ENCODE measurements at places on chromosomes 5 and 9. TPM values are rescaled to one million over a fixed set of nuclear protein-coding genes. Genes with fewer than 3 reads are reported as not detected.

- no peak for DNase-seq
- H3K27me3 ChIP-seq, result no peaks in the 10 kb centered on the region
- peaks cover 4% of the 10 kb centered on the region for H3K4me1 ChIP-seq
- peaks cover 29% of the 10 kb centered on the region for H3K36me3 ChIP-seq
- no peak overlapping the region for H3K4me3 ChIP-seq
These were observed 74.9 kb upstream of the NIPAL4 start for GRCh38 chr5:157384971-157385709.

GRCh38 chr9:7785813-7786212 is 13.8 kb downstream of the DMAC1 start:
- H3K4me1 ChIP-seq, result no peaks in the 10 kb centered on the region
- H3K36me3 ChIP-seq, result no peaks in the 10 kb centered on the region
- H3K27me3 ChIP-seq, result no peaks in the 10 kb centered on the region
- no peak overlapping the region for H3K4me3 ChIP-seq
- no peak overlapping the region for H3K27ac ChIP-seq
- DNase-seq, result no peak

Gene IFNA2
- not detected for total RNA-seq

DNA sequence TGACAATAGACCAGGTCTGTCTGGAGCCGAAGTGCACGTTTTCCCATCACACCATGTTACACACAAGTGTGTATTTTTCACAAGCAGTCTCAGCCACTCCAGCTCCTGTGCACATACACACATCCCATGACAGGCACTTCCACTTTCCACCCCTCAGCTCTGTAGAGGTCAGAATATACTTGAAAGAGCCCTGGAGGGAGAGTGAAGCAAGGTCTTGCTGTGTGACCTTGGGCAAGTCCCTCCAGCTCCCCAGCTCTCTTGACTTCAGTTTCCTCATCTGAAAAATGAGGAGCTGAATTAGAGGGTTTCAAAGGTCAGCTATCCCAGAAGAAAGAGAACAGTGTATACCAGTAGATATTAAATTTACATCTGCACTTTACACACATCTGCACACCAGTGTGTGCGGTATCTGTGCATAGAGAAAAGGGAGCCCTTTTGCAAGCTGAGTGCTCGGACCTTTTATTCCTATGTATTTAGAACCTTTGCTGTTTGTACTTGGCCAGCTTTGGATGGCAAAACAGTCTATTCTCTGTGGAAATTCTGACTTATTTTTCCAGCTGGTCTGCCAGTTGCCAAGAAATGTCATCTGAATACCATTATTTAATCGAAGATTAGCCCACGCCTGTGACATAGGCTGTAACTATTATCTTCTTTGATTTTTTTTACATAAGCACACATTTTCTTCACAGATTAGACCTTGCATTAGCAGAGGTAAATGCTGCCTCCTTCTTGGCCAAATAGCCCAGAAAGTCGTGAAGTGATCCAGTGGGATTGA is 528.0 kb downstream of the BNC2 start:
- H3K4me1 ChIP-seq, result no peaks in the 10 kb centered on the region
- H3K27ac ChIP-seq, result no peak overlapping the region
- no peaks in the 10 kb centered on the region for H3K36me3 ChIP-seq
- DNase-seq, result no peak

Gene IRF1
- 8.5 TPM for total RNA-seq

GRCh38 chr5:125149527-125149926 is 403.1 kb upstream of the ZNF608 start:
- H3K27me3 ChIP-seq, result no peaks in the 10 kb centered on the region
- DNase-seq, result no peak
- peaks cover 10% of the 10 kb centered on the region for H3K4me1 ChIP-seq
- no peak overlapping the region for H3K4me3 ChIP-seq
- peak overlapping the region; percentile 17 for H3K27ac ChIP-seq

- DNase-seq, result no peak
- no peaks in the 10 kb centered on the region for H3K27me3 ChIP-seq
- H3K4me1 ChIP-seq, result no peaks in the 10 kb centered on the region
These were observed 208.1 kb upstream of the CDKN2B start for GRCh38 chr9:22217254-22217653.

Gene TAF1L
- 0.10 TPM for total RNA-seq

GRCh38 chr5:157913575-157913974 is 54.6 kb upstream of the CLINT1 start:
- peaks cover 5% of the 10 kb centered on the region for H3K4me1 ChIP-seq
- peak; percentile 67 for DNase-seq
- no peaks in the 10 kb centered on the region for H3K36me3 ChIP-seq

DNA sequence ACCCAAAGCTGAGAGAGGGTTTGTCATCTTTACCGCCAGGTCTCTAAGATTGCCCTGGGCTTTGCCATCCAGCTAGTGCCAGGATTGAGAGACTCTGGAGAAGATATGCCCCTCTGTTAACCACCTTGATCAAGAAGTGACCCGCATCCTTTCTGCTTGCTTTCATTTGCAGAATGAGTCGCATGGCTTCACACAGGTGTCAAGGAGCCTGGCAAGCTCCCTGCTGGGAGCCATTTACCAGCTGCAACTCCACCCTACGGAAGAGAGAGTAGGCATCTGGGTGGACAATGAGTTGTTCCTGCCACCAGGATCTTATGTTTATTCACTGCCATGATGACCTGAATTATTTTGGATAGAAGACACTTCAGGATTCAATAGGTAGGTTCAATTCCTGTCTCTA is 43.0 kb downstream of the HSD17B3 start:
- no peak overlapping the region for H3K27ac ChIP-seq
- peaks cover 4% of the 10 kb centered on the region for H3K4me1 ChIP-seq
- DNase-seq, result no peak
- no peaks in the 10 kb centered on the region for H3K36me3 ChIP-seq
- H3K4me3 ChIP-seq, result no peak overlapping the region
- H3K27me3 ChIP-seq, result no peaks in the 10 kb centered on the region

DNA sequence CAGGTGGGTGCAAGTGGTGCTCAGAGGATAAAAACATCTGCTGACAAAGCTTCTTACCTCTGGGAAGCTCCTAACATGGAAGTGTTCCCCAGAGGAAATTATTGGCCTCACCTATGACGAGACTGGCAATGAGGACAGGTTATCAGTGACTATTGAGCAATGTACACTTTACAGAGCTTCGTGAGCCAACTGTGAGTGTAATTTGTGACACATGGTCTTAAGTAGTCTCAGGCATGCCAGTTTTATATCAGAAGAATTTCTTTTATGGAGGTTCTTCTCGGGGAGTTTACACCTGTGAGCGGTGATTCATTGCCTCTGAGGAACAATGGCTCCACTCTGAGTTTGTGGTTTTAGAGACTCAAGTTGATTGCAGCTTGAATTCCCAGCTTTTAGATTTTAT is 11.3 kb downstream of the ANKDD1B start:
- no peaks in the 10 kb centered on the region for H3K4me1 ChIP-seq
- no peak for DNase-seq
- H3K27ac ChIP-seq, result no peak overlapping the region
- H3K36me3 ChIP-seq, result no peaks in the 10 kb centered on the region

Gene SPAAR
- total RNA-seq, result 0.77 TPM

DNA sequence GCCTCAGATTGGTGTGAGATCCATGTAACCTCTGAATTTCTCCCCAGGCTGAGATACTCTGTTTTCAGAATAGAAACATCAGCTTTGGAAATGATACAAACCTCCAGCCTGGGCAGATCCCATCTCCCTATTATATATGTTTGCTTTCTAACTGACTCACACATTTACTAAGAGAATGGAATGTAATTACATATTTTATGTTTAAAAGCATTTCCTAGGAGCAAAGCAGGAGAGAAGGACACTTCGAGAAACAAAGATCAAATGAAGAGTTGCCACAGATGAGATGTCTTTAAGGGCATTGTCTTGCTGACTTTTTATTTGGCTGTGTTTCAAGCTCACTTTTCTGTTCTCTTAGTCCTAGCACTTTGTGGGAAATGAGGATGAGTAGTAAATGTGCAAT is 96.3 kb downstream of the CDH18 start:
- H3K4me1 ChIP-seq, result no peaks in the 10 kb centered on the region
- H3K27me3 ChIP-seq, result no peaks in the 10 kb centered on the region
- no peak overlapping the region for H3K27ac ChIP-seq
- H3K4me3 ChIP-seq, result no peak overlapping the region
- DNase-seq, result no peak

DNA sequence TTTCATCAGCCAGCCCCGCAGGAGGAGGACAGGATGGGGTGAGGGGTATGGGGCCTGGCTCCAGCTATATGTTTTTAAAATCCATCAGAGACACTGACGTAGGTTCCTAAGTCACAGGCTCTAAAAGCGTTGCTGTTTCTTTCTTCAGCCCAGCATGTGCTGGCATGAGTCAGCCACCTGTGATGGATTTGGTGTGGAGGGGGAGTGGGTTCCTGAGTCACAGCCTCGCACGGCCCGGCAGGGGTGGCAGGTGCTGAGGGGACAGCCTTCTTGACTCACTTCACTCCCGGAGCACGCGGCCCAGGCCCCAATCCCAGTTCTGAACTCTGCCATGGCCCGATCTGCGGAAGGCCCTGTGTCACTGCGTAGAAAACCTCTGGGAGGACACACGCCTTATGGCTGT is 38.8 kb upstream of the RPL26L1 start:
- no peak for DNase-seq
- H3K27ac ChIP-seq, result no peak overlapping the region
- H3K4me1 ChIP-seq, result no peaks in the 10 kb centered on the region

- H3K27me3 ChIP-seq, result no peaks in the 10 kb centered on the region
- H3K4me1 ChIP-seq, result peaks cover 93% of the 10 kb centered on the region
- peaks cover 12% of the 10 kb centered on the region for H3K36me3 ChIP-seq
- DNase-seq, result no peak
These were observed 2.9 kb upstream of the NDST1 start for GRCh38 chr5:150505041-150505511.

Gene FAXDC2
- 26.0 TPM for total RNA-seq

DNA sequence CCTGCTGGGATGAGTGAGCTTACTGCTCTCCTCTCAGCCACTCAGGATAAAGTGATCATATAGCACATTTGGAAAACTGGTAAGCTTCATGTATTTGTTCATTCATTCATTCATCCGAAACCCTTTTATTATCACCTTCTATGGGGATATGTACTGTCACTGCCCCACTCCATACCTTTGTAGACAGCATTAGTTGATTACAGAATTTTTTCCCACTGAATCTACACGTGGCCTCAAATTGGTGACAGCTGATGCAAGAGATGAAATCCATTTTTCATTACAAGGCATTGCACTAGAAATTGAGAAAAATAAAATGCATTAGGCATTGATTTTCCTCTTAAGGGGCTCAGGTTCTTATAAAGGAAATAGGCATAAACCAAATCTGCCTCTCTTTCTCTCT is 9.7 kb downstream of the GRIA1 start:
- no peaks in the 10 kb centered on the region for H3K27me3 ChIP-seq
- no peaks in the 10 kb centered on the region for H3K36me3 ChIP-seq
- H3K27ac ChIP-seq, result no peak overlapping the region
- no peak overlapping the region for H3K4me3 ChIP-seq
- H3K4me1 ChIP-seq, result no peaks in the 10 kb centered on the region

DNA sequence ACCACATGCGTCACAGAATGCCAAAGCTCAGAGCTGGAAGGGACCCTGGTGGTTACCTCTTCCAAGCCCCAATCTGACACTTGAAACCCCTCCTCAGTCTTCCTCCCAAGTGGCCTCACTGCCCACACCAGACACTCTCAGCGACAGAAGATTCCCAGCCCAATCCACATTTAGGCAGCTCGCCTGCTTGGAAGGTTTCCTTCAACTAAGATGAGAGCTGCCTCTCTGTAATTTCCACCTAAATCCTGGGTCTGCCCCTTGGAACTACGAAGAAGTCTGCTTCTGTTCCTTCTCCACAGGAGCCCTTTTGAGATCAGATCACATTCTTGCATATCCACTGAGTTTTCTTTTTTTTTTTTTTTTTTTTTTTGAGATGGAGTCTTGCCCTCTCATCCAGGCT is 83.7 kb downstream of the PAX5 start:
- H3K36me3 ChIP-seq, result no peaks in the 10 kb centered on the region
- H3K4me3 ChIP-seq, result no peak overlapping the region
- H3K27ac ChIP-seq, result no peak overlapping the region
- no peak for DNase-seq
- no peaks in the 10 kb centered on the region for H3K27me3 ChIP-seq
- H3K4me1 ChIP-seq, result no peaks in the 10 kb centered on the region

Gene ZNF462
- 61.7 TPM for total RNA-seq

DNA sequence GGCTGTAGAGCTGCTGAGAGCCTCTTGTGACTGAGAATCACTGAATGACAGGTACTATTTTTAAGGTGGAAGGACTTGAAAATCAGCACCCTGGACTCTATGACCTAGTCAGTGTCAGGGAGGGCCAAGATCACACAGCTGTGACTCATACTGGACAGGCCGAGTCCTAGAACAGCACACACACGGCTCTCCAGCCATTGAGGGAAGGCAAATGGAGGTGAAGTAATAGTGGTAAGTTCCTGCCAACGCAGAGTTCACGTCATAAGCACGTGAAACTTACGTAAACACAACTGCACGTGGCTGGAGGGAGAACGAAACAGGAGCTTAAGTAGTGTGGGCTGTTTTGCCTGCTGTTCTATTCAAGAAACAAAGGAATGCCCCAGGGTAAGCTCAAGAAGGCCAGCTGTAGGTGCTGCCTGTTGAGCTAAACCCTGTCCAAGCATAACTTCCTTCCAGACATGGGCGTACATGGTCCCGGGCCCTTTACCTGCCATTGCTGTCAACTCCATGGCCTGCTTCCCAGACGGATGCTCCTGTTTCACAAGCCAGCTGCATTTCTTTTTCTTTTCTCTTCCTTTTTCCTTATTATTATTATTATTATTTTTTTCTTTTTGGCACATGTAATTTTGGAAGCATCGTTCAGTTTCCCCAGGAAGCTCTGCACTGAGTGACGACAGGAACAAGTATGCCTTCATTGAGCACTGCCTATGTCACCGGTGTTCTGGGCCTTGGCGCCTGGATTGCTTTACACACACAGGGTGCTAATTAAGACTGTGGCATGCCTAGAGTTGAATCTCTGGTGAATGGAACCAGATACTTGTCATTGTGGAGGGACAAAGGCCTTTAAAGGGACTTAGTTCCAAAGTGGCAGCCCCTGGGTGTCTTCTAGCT is 10.2 kb upstream of the LCP2 start:
- peak overlapping the region; percentile 36 for H3K27ac ChIP-seq
- H3K27me3 ChIP-seq, result no peaks in the 10 kb centered on the region
- no peak overlapping the region for H3K4me3 ChIP-seq
- H3K4me1 ChIP-seq, result peaks cover 15% of the 10 kb centered on the region
- no peak for DNase-seq

Gene NAIP
- total RNA-seq, result 31.0 TPM

DNA sequence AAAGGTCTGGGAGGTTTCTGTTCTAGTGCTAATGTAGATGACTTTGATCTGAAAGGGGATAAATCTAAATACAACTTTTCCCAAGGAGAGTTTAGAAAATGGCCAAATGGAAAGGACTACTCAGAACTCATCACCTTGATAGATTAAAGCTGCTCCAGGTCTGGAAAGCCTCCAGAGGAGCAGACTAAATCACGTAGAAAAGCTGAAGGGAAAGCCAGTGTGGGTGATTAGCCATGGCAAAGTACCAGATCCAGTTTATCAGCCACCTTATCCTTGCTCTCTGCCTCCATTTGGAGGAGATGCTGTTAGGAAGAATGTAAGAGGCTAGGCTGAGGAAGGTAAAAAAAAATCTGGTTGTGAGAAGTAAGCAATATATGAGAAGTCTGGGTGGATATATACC is 120.7 kb upstream of the RAI14 start:
- H3K36me3 ChIP-seq, result no peaks in the 10 kb centered on the region
- H3K27me3 ChIP-seq, result no peaks in the 10 kb centered on the region
- peak overlapping the region; percentile 26 for H3K27ac ChIP-seq
- H3K4me1 ChIP-seq, result no peaks in the 10 kb centered on the region

Measured in spinal cord (tissue), 10 donors.